ENCODE measurements at places on chromosomes 12 and 14.

- no peak for DNase-seq
These were observed 6.6 kb downstream of the SLC38A2 start for GRCh38 chr12:46365951-46366379.

GRCh38 chr14:68780358-68781160, 12.3 kb downstream of the ZFP36L1 start:
- DNase-seq = peak; percentile 65

DNA sequence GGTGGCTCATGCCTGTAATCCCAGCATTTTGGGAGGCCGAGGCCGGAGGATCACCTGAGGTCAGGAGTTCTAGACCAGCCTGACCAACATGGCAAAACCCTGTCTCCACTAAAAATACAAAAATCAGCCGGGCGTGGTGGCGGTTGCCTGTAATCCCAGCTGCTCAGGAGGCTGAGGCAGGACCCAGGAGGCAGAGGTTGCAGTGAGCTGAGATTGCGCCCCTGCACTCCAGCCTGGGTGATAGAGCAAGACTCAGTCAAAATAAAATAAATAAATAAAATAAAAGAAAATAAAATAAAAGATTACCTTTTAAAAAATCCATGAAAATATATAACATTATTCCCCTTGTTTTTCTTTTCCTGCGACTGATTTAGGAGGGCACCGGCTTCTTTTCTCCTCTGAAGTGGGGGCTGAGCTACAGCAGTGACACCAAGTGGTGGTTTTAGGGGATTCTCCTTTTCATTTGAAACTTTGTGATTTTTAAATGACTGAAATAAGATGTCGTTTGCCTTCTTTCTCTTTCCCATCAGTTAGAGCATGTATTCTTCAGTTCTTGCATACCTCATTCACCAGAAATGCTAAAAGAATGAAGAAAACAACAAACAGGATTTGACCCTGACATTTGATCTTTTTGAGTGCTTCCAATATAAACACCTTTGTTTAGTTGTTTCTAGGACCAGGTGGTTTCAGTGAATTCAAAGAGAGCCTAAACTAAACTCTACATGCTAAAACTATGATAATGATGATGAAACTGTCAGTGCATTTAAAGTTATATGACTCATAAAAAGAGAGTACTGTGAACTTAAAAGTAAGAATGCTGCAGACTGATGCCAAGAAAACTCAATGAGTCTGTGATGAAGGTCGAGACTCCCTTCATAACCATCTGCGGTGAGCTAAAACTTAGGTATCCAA, 22.6 kb upstream of the PKP2 start:
- no peak for DNase-seq

- no peak for DNase-seq
These were observed 1.8 kb downstream of the FBXL14 start for GRCh38 chr12:1592444-1593173.

DNA sequence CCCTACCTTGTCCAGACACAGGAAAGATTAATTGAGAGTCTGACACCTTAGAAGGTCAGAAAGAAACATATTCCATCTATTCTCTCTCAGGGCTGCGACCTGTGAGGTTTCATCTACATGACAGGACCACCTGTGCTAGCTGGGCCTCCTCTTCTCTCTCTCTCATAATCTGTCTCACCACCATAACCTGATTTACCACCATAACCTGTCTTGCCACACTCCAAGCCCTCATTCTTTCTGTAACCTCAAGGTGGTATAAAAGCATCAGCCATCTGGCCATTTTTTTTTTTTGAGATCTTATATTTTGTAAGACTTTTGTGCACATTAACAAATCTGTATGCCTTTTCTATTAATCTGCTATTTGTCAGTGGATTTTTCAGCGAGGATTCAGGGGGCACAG, 75.5 kb downstream of the ACADS start:
- no peak for DNase-seq

DNA sequence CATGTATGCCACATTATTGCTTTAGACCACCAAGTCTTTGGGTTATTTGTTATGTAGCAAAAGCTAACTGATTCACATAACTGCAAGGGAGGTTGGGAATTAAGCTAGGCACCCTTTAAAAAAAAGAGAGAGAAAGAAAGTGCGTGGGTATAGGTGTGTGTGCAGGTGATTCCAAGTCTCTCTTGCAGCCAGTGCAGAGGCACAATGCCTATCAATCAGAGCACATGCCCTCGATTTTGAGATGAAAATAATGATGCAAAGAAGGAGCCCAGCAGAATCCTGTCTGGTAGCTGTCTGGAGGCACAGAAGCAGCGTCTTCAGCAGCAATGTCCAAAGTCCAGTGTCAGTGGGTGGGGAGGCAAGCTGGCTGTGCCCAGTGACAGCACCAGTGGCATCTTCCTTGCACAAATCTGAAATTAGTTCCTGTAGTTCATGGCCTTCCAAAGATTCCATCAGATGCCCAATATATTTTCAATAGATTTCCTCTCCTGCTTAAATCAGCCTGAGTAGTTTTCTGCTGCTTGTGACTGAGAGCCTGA, 62.4 kb upstream of the TBPL2 start:
- DNase-seq = no peak

DNA sequence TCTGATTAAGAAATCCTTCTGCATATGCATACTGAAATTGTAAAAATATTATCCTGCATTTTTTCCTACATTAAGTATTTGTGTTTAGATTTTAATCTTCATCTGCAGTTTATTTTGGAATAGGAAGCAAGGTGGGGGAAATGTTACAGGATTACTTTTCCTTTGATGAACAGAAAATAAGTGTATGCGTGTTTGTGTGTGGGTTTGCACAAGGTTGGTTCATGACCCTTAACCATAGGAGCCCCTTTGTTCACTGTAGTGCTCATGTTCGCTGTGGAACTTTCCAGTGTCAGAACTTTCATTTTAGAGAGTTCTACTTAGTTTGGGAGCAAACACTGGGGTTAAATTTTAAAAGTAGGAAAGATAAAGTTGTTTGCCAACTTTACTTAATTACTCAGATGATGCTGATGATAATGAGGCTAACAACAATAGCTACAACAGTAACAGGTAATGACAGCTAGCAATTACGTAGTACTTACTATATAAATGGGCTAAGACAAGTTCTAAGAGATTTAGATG, 6.4 kb upstream of the A2M start:
- DNase-seq = no peak

DNA sequence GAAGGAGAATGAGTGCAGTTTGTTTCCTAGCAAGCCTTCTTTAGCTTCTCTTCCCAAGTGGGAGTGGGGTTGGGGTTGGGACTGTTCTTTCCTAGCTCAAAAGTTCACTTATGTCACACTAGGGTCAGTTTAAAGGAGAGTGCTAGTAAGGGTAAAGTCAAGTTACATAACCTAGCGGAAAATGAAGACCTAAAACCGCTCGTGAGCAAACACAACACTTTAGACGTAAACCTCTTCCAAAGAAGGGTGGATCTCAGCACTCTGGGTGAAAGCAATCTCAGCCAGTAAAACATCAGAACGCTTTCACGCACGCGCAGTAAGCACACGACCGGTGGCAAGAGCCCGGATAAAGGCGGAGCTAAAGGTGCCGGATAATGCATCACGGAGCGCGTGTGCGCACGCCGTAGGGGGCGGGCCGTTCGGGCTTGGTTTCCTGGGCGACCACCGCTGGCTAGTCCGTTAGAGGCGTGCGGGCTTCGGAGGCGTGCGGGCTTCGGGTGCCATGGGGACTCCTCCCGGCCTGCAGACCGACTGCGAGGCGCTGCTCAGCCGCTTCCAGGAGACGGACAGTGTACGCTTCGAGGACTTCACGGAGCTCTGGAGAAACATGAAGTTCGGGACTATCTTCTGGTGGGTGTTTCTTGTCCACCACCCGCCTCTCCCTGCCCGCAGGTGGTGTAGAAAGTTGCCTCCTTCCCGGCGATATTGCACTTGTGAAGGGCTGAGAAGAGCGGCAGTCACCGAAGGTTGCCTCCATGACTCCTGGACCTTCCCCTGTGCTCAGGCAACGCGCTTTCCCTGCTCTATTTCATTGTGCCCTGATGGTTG, at the start of gene SNAPC1:
TSS of gene SNAPC1 (plus strand) at position 462 of the 828 bp plus-strand sequence. CDS start at position 503, 41 bp downstream.
- DNase-seq = peak; percentile 96

GRCh38 chr12:13177906-13178305, 18.6 kb upstream of the EMP1 start:
- no peak for DNase-seq

Data from hematopoietic multipotent progenitor cell (in vitro differentiated cells).